ENCODE measurements at places on chromosomes 2 and 18.
A peak's percentile ranks its signal among the peaks of the same experiment; 100 is the strongest.

GRCh38 chr2:183868707-183869106 lies 729.6 kb upstream of the ZNF804A start:
- no peak for DNase-seq

- DNase-seq = no peak
These were observed 306.2 kb downstream of the FSIP2 start for GRCh38 chr2:186044761-186045160.

DNA sequence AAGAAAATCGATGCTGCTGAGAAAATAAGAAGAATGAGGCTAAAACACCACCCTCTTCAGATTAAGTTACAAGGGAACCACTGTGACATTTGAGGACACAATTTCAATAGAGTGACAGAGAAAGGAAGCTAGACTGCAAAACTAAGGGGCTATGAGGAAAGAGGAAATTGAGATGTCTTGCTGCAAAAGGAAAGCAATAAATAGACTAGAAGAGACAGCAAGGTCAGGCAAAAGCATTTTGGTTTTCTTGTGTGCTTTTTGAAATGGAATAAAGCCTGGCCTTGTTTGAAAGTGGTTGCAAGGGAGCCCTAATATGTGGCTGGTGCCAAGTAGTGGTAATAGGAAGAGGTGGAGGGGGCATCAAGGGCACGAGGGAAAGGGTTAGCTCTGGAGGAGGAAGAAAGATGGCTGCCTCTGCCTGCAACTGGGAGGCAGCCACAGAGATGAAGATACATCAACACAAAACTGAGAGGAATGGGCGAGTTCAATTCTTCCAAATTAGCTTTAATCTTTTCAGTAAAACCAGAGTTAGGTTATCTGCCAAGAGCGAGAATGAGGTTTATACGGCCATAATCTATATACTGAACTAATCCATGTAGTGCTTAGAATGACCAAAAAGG lies 1.2 kb upstream of the MRO start:
- no peak for DNase-seq

GRCh38 chr2:39839261-39839848 lies 60.3 kb upstream of the THUMPD2 start:
- no peak for DNase-seq

DNA sequence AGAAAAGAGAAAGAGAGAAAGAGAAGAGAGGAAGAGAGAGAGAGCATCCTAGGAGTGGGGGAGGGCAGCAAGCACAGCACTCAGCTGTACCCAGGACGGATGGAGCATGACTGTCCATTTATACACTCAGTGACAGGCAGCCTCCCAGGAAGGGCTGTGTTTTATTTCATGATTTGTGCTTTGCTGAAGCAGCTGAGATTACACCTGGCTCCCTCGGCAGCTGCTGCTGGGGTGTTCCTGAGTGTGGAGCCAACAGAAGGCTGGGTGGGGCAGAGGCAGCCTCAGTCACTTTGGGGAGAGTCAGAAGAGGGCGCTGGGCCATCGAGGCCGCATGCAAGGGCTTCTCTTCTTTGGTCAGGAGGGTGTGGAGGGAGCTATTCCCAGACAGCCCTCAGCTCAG lies 47.8 kb upstream of the TEX51 start:
- DNase-seq = no peak

GRCh38 chr2:239308661-239309397 lies 92.0 kb downstream of the HDAC4 start:
- no peak for DNase-seq

GRCh38 chr18:48402953-48403352 lies 6.2 kb downstream of the ZBTB7C start:
- no peak for DNase-seq

DNA sequence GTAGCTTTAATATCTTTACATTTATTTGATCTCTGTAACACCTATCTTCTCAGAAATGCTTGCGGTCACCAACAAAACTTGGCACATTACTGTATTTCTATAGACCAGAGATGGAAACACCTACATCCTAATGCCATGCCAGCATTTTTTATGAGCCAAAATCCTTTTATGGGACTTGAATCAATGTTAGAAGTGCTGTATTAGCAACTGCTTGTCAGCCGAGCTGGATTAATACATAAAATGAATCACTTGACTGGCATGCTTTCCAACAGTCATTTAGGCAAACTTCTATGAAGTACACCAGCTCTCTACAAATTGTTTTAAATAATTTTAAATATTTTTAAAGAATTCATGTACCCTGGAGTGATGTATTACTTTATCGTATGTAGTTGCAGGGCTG lies 272.9 kb upstream of the NRP2 start:
- no peak for DNase-seq

GRCh38 chr2:170873035-170873692 lies 55.9 kb upstream of the GORASP2 start:
- peak; percentile 72 for DNase-seq

DNA sequence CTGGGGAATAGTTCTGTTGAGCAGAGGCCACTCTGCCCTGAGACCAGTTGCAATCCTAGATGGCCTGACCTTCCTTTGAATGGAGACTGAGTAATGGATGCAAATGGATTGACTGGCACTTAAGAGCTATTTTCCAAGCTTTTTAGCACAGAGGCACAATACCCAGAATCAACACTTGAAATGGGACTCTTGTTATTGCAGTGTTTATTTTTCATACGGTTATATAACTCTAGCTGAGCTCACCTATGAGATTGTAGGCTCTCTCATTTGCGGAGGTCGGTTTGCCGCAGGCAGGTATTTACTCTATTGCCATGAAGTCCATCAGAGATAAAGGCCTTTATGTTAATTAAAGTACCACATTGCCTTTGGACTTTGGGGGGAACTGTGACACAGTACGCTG lies 422.3 kb upstream of the CELF4 start:
- DNase-seq = no peak

DNA sequence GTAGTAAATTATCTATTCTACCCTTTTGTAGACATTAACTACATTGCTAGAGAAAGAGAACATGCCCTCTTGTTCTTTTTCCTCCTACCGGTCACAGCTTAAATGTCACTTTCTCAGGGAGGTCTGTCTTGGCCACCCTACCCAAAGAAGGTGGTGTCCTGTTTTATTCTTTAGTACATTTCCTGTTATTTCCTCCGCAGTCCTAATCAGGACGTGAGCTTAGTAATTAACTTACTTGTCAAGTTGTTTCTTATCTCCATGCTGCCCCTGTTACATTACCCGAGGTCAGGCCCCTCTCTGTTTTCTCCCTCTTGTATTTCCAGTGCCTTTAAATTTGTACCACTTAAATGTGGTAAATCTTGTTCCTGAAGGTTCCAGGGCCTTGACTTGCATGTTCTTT lies 73.7 kb upstream of the RMDN2 start:
- no peak for DNase-seq

GRCh38 chr18:56423626-56424025 lies 214.8 kb downstream of the TXNL1 start:
- no peak for DNase-seq

DNA sequence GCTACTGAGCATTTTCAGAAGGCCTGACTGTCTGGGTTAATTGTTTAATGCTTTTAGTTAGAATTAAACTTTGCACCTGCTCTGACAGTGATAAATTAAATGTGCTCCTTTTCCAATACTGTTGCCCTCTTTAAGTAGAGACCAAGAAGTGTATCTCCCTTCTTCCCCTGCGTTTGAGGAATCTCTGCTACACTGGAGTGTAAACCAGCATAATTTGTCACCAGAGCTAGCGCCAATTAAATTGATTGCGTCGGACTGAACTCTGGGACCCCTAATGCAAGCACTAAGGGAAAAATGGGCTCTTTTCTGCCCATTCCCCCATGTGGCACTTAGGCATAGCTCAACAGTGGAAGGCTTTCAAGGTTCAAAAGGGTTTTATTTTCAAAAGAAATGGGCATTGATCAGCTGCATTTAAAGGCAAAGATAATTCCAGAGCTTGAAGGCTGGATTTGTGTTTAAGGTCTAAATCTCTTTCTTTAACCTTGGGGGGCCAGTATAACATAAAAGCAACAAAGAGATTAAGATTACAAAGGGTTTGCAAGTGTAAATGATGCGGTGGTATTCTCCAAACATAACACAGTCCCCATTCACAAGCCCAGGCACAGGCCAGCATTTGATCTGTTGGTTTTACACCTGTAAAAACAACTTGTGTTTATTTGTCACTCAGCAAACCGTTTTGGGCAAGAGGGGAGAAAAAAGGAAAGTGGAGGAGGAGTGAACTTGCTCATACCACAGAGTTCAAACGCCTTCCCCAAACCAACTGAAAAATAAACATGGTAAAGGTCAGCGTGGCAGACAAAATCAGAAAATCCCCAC lies 427.6 kb downstream of the BCL11A start:
- no peak for DNase-seq

- DNase-seq = no peak
These were observed 24.9 kb upstream of the CD8A start for GRCh38 chr2:86815611-86816010.

GRCh38 chr2:165952741-165953211 lies 800 bp downstream of the TTC21B start:
- no peak for DNase-seq

DNA sequence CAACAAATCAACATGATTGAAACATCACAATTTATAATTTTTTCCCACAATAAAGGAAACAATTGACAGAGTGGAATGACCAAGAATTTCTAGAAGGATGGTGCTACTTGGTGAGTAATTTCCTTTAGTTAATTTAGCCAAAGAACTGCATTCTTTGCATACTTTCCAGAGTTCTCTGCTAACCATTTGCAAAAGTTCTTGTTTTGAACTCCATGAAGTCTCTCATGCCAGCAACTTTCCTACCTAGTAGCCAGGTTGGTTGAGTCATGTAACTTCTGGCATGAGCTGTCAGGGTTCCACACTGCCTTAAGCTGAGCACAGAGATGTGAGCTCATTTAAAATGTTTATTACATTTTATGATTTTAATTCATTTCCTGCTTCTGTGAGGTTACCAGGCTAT lies 539.6 kb downstream of the PID1 start:
- DNase-seq = no peak

- DNase-seq = no peak
These were observed 126.9 kb upstream of the LINC00305 start for GRCh38 chr18:64275593-64276300.

Data from activated CD4-positive, alpha-beta T cell treated with anti-CD3 and anti-CD28 coated beads, Interleukin-2, amount 50 U/mL, for 1 hour (primary cell).